Frontal cortex (tissue), 4 donors: ENCODE measurements at places on chromosomes 13 and 19.

- DNase-seq, result no peak
Measured at GRCh38 chr19:45138303-45138751, 22.5 kb downstream of the NKPD1 start.

DNA sequence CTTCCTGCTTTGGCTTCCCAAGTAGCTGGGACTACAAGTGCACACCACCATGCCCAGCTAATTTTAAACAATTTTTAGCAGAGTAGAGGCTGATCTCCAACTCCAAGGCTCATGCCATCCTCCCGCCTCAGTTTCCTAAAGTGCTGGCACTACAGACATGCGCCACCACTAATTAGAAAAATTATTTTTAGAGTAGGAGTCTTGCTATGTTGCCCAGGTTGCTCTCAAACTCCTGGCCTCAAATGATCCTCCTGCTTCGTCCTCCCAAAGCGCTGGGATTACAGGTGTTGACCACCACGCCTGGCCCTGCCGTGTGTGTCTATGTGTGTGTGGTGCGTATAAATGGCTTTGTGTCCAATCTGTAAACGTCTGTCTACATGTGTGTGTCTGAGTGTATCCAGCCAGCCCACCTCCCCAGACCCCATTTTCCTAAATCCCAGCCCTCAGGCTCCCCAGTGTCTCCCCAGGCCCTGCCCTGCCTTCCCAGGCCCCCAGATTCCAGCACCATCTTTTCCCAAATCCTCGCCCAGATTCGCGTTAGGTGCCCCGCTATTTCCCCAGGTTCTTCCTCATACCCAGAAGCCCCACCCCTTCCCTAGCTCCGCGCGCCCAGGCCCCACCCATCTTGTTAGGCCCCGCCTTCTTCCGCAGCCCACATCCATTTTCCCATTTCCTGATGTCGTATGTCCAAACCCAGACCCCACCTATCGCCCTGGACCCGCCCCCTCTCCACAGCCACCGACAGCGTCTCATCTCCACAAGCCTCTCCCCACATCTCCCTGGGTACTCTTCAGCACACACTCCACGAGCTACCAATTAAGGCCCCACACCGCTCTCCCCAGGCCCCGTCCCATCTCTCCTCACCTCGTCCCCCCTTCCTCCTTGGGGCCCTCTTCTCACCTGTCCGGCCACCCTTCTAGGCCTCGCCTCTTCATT is 24.9 kb downstream of the SLC8A2 start:
- no peak for DNase-seq

DNA sequence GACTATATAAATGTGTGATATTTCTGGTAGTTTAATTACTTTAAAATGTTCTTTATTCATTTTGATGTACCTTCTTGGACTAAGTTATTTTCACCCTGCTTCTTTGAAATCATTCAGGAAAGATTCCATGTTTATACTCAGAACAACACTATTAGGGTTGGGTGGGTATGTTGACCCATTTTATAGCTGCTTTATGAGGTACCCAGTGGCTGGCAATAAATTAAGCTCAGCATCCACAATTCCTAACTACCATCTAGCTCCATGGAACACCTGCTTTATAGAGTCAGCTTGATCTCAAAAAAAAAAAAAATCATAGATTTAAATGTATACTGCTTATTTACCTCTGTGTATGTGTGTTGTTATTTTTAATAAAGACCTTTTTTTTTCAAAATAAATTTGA is 78.9 kb upstream of the ZNF91 start:
- no peak for DNase-seq

- DNase-seq, result no peak
Measured at GRCh38 chr19:4814625-4815425, 16.7 kb downstream of the TICAM1 start.

GRCh38 chr13:50357586-50358118 is 342.4 kb downstream of the KCNRG start:
- DNase-seq, result no peak
